Neural crest cell (in vitro differentiated cells): ENCODE measurements at places on chromosomes 13 and 19. TPM values are rescaled to one million over a fixed set of nuclear protein-coding genes. Genes with fewer than 3 reads are reported as not detected.

Gene SOX1
- total RNA-seq = 41.2 and 41.4 TPM in 2 replicates

Gene ZNF536
- total RNA-seq = 18.7 and 22.0 TPM in 2 replicates

Gene ZNF813
- 8.2 and 8.6 TPM in 2 replicates for total RNA-seq

Gene SOX21
- 71.8 and 79.5 TPM in 2 replicates for total RNA-seq

Gene PAK4
- 54.4 and 56.8 TPM in 2 replicates for total RNA-seq

Gene ONECUT3
- total RNA-seq = 0.93 and 1.0 TPM in 2 replicates

Gene ZIM2
- not detected in 2 replicates for total RNA-seq

Gene POU2F2
- 2.3 and 2.5 TPM in 2 replicates for total RNA-seq

Gene BRME1
- total RNA-seq = 15.0 and 15.1 TPM in 2 replicates

Gene ZNF415
- 12.6 and 13.6 TPM in 2 replicates for total RNA-seq

Gene IGFL2
- not detected in 2 replicates for total RNA-seq

Gene KIR3DL1
- not detected in 2 replicates for total RNA-seq

Gene LILRA6
- not detected in 2 replicates for total RNA-seq

Gene CEP89
- total RNA-seq = 47.0 and 50.8 TPM in 2 replicates

Gene ZNF878
- total RNA-seq = 2.1 and 2.5 TPM in 2 replicates

Gene LYPD5
- 0.25 TPM in 1 of 2 replicates, not detected in the other for total RNA-seq

Gene TICAM1
- total RNA-seq = 0.72 and 0.96 TPM in 2 replicates

Gene EHD2
- 0.30 and 0.47 TPM in 2 replicates for total RNA-seq

Gene ZNF90
- total RNA-seq = 27.3 and 27.4 TPM in 2 replicates

Gene LIPE
- total RNA-seq = 24.5 and 29.1 TPM in 2 replicates

Gene TUBGCP3
- 43.9 and 51.9 TPM in 2 replicates for total RNA-seq

Gene ATP1A3
- total RNA-seq = 22.9 and 23.2 TPM in 2 replicates

Gene ZNF383
- 9.0 and 9.8 TPM in 2 replicates for total RNA-seq

Gene PCDH20
- 0.16 and 0.18 TPM in 2 replicates for total RNA-seq

Gene ZNF100
- total RNA-seq = 28.6 and 33.2 TPM in 2 replicates

Gene C13orf42
- total RNA-seq = not detected in 2 replicates

Gene NLRP7
- not detected in 2 replicates for total RNA-seq

Gene FOXA3
- not detected in 2 replicates for total RNA-seq

Gene CALR3
- not detected in 2 replicates for total RNA-seq

Gene PLEKHF1
- total RNA-seq = 1.2 TPM in 2 replicates

Gene CEACAM6
- total RNA-seq = not detected in 2 replicates

Gene NDUFB7
- 123 and 128 TPM in 2 replicates for total RNA-seq

Gene ZNF324B
- 11.9 and 14.8 TPM in 2 replicates for total RNA-seq

Gene CPB2
- 0.43 and 0.44 TPM in 2 replicates for total RNA-seq

Gene NBEA
- total RNA-seq = 10.8 and 11.9 TPM in 2 replicates

Gene JSRP1
- total RNA-seq = 0.40 and 0.71 TPM in 2 replicates

Gene LGALS14
- total RNA-seq = not detected in 2 replicates

Gene TMEM38A
- total RNA-seq = 3.4 and 4.4 TPM in 2 replicates

Gene KLK12
- not detected in 2 replicates for total RNA-seq

Gene SRRM5
- 0.41 and 0.51 TPM in 2 replicates for total RNA-seq

Gene SIGLEC14
- not detected in 2 replicates for total RNA-seq

Gene NTF4
- not detected in 2 replicates for total RNA-seq

Gene PALM3
- 5.2 and 5.7 TPM in 2 replicates for total RNA-seq

Gene ZNF599
- total RNA-seq = 8.6 and 10.1 TPM in 2 replicates

Gene ZNF560
- 0.12 TPM in 1 of 2 replicates, not detected in the other for total RNA-seq

Gene NLRP5
- total RNA-seq = not detected in 2 replicates

Gene SYNGR4
- not detected in 2 replicates for total RNA-seq

Gene PTGIR
- total RNA-seq = not detected in 2 replicates

Gene KLK13
- total RNA-seq = not detected in 2 replicates

Gene ZNF264
- 34.0 and 35.9 TPM in 2 replicates for total RNA-seq

Gene PTH2
- not detected in 2 replicates for total RNA-seq

Gene KBTBD7
- total RNA-seq = 14.3 and 14.7 TPM in 2 replicates

Gene PSG11
- total RNA-seq = not detected in 2 replicates

Gene HCST
- total RNA-seq = not detected in 2 replicates

Gene FXYD5
- 13.3 and 17.0 TPM in 2 replicates for total RNA-seq
